Activated naive CD4-positive, alpha-beta T cell treated with anti-CD3 and anti-CD28 coated beads, Interleukin-2, amount 50 U/mL, for 72 hours (primary cell): ENCODE measurements at places on chromosomes 7 and 10. TPM values are rescaled to one million over a fixed set of nuclear protein-coding genes. Genes with fewer than 3 reads are reported as not detected.

- DNase-seq = no peak
These were observed 371.4 kb downstream of the KCNMA1 start for GRCh38 chr10:77266242-77266641.

DNA sequence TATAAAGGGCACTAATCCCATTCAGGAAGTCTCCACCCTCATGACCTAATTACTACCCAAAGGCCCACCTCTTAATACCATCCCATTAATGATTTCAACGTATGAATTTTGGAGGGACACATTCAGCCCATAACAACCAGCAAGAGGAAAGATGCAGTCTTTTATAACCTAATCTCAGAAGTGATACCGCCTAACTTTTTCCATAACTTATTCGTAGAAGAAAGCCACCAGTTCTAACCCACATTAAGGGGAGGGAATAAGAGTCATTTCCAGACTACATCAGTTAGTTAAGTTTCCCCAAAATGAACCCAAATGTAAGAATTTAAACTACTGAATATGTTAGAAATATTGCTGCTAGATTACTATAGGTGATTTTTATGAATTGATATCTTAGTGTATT lies 32.1 kb upstream of the LHFPL3 start:
- no peak for DNase-seq

The SLC39A12 gene
- not detected for total RNA-seq

- DNase-seq = no peak
These were observed 262.8 kb downstream of the BBS9 start for GRCh38 chr7:33392148-33392547.

The ZNF117 gene
- 2.8 TPM for total RNA-seq

The SFRP4 gene
- total RNA-seq = not detected

DNA sequence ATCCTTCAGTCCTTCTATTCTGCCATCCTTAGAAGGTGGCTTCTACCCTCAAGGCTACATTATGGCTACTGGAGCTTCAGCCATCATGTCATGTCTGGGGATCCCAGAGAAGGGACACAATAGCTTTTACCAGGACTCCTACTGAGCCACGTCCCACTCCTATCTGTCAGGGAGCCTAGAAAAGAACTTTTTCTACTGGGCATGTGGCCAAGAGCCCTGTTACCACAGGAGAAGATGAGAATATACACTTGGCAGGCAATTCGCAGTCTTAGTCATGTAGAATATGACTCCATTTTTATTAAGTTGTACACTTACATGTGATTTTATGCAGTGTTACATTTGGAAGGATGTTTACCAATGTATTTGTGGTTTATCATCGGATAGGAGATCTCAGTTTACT lies 64.6 kb upstream of the KCNMA1 start:
- no peak for DNase-seq

- DNase-seq = no peak
These were observed 136.4 kb upstream of the ASAH2 start for GRCh38 chr10:50387732-50388073.

The CLRN3 gene
- not detected for total RNA-seq

DNA sequence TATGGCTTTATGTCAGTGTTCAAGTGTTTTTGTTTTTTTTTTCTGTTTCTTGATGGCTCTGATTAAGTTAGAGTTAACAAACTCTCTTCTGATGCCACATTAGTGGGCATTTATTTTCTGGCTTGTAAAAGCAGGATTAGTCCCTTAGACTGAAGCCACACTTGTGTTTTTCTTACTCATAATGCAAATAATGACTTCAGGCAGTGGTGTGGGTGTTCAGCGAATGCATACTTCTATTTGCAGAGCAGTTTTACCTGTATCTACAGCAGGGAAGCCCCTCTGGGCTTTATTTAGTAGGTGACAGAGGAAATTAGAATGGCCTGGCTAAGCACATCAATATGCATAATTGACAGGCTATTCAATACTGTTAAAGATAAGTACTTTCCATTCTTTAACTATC lies 79.9 kb downstream of the CNNM2 start:
- DNase-seq = no peak

The ACTL6B gene
- total RNA-seq = not detected

- no peak for DNase-seq
These were observed 97.8 kb downstream of the GFRA1 start for GRCh38 chr10:116175231-116175630.

The CLCN1 gene
- total RNA-seq = 0.16 TPM

DNA sequence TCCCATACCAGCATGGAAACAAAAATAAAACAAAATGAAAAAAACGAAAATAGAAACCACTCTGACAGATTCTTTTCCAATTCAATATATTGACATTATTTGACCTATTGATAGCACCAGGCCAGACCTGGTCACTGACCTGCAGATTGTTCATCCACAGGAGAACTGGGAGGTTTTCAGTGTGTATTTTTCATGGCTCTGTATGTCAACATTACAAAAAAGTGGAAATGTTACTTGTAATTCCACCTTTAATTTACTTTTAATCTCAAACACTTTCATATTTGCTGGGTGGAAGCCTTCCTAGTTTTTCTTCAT lies 2.9 kb downstream of the HKDC1 start:
- DNase-seq = no peak

DNA sequence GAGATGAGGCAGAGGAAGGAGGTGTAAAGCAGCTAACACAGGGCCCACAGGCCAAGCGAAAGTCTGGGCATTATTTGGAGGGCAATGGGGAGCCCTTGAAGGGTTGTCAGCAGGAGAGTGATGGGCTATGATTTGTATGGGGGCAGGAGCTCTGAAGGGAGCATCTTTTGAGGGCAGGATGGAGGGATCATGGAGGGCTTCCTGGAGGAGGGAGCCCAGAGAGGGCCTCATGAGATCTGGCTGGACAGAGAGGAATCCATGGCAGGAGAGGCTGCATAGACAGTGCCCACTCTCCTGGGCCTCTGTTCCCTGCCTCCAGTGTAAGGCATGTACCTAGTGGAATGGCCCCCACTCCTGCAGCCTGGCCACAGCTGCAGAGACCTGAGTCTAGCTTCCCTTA lies 136.6 kb upstream of the PPIF start:
- DNase-seq = no peak

DNA sequence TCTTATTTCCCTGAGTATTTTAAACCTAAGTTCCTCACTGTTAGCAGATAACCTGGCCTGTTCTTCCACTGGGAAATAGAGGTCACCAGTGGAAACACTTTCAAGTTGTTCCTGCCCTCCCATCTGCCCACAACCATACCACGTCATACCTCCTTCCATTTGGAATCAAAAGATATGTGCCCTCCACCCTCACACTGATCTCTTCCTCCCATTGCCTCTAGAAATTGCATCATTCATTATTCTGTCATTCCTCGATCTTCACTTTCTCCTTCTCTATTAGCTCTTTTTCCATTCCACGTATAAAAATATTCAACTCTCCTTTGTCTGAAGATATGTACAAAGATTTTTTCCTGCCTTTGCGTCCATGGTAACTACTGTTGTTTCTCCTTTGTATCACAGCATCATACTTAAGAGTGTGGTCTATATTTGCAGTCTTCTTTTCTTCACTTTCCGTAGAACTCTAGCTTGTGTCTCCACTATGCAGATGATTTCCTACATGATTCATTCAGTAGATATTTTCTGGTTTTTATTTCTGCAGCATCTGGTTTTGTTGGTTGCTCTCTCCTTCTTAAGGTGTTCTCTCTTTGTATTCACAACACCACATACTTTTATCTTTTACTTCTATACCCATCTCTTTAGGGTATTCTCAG lies 312.3 kb downstream of the REEP3 start:
- no peak for DNase-seq

The BEND7 gene
- total RNA-seq = not detected

DNA sequence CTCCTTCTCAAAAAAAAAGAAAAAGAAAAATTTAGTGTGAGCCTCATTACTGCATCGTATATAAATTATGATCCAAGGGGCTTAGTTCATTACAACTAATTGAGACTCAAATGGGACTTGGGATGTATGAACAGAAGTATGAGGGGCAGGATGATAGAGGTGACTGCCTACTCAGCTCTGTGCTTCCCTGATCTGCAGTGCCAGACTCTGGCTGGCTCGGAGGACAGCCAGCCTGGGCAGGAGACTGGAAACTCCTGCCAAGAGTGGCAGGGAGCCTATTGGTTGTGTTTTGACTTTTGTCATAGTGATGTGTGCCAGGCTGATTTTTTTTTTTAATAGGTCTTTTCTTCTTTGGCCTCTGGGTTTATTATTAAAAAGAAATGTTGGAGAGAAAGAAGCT lies 73.8 kb upstream of the GTF2IRD1 start:
- no peak for DNase-seq

DNA sequence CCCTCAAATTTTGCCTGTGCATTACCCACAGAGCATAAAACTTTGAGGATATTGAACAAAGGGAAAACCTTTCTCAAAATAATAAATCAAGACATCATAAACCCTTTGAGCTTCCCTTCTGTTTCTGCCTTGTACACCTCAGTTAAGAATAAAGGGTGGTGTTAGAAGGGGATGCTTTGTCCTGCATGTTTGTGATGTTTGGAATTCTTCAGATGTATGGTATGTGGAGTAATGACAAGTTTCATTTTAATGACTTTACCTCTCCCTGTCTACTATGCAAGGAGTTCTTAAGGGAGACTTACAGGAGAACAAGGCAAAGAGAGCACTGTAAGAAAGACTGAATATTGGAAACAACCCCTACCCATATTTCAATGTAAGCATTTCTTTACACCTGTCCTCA lies 99.2 kb downstream of the HECW1 start:
- DNase-seq = no peak

DNA sequence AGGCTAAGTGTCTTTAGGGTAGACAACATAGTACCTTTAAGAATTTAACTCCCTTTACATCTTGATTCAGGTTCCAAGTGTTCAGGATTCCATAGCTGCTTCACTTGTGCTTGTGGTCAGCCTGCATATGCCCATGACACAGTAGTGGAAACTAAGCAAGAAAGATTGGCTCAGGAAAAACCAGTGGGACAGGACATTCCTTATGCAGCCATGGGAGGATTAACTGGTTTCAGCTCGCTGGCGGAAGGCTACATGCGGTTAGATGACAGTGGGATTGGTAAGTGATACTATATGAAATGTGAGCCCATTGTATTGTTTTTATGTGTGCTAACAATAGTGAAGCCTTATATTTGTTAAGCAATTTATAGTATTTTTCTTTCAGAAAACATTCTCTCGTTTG lies 11.3 kb downstream of the FAM221A start:
- DNase-seq = no peak

GRCh38 chr7:79149831-79150230 lies 303.6 kb downstream of the MAGI2 start:
- no peak for DNase-seq

The SH2B2 gene
- total RNA-seq = 0.84 TPM

The HTR5A gene
- total RNA-seq = not detected

GRCh38 chr10:73407495-73407894 lies 6.4 kb downstream of the ANXA7 start:
- no peak for DNase-seq

DNA sequence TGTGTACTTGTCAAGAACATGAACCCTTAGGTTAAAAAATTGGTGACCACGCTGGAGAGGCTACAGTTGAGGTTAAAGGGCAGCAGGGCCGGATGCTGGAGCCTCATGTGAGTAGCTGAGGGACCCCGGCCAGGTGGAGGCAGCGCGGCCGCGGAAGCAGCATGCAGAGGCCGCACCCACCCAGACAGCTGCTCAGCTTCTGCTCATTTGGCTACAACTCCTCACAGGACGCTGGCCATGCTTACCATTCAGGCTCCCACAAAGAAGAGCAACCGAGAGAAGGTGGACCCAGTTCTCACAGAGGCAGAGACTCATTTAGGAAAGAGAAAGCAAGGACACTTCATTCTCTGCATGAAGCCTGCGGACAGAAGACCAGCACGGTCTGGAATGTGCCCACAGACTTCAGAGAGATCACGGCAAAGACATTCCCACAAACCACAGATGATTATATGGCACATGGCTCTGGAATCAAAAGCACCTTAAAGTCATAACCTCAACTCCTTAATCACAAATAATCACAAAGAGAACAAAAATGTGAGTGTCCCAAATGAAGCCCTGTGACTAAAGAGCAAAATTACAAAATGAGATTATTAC lies 94.4 kb downstream of the VOPP1 start:
- no peak for DNase-seq

DNA sequence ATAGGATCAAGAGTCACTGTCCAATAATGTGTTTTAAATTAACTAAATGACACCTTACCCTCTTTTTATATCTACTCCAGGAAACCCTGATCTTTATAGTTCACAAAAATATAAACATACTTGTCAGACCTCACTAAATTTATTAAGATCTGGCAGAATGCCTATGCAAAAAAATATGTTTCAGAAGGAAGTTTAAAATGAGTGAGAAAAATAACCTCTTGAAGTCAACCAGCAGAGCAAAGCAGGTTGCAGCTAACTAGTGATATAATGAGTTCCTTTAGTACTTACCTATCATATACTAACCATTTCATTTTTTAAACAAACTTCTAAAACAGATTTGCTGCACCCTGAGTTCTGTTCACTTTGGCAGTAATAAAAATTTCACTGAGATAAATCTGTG lies 14.0 kb upstream of the HGF start:
- DNase-seq = no peak

The HTRA1 gene
- not detected for total RNA-seq
